ENCODE measurements at places on chromosomes 16 and 17.

DNA sequence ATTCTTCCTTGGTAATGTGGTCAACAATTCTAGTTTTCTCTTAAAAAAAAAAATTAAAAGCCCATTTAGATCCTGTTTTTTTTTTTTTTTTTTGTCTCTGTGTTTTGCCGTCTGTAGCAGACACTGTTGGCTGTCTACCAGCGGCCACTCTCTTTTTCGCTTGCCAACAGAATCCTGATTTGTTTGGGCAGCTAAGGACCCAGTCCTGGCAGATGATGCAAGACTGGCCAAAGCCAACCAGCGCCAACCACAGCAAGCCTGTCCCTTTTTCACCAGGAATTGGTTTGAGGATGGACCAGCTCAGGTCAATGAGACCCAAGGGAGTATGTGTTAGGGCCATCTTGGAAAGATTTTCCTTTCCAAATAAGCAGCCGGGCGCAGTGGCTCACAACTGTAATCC lies 28.2 kb downstream of the ST3GAL2 start:
- no peak for DNase-seq

- DNase-seq = no peak
Observed at GRCh38 chr17:37706446-37706845, 38.4 kb downstream of the HNF1B start.

DNA sequence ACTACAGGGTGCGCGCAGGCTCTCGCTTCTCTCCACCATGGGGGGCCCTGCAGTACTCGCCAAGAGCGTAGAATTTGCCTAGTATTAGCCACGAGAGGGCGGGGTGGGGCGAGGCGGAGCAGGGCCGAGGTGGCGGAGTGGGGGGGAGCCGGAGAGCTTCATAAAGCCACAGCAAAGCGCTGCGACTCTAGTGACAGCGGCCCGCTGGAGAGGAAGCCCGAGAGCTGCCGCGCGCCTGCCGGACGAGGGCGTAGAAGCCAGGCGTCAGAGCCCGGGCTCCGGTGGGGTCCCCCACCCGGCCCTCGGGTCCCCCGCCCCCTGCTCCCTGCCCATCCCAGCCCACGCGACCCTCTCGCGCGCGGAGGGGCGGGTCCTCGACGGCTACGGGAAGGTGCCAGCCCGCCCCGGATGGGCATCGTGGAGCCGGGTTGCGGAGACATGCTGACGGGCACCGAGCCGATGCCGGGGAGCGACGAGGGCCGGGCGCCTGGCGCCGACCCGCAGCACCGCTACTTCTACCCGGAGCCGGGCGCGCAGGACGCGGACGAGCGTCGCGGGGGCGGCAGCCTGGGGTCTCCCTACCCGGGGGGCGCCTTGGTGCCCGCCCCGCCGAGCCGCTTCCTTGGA lies at the start of gene TBX21:
TBX21 (plus strand) TSS at position 190 of the 627 bp plus-strand sequence; CDS start at position 409, 219 bp downstream.
- DNase-seq = peak; percentile 93

- DNase-seq = peak; percentile 71
Observed at GRCh38 chr17:10327640-10328039, 45.2 kb downstream of the MYH13 start.

DNA sequence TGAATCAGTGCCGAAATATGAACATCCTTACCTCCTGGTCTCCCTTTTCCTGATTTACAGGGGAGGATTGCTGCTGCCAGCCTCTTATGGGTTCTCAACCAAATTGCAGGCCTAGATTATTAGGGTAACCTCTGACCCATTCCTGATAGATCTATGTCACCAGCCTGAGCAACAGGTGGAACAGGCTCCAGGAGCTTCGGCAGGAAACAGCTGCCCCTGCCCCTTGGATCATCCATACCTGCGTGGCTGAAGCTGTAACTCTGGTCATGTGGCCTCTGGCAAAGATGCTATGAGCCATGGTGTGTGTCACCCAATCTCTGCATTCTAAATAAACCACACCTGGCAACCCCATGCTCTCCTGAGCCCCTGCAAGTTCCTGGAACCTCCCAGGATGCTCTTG lies 18.4 kb upstream of the RBBP6 start:
- DNase-seq = no peak

DNA sequence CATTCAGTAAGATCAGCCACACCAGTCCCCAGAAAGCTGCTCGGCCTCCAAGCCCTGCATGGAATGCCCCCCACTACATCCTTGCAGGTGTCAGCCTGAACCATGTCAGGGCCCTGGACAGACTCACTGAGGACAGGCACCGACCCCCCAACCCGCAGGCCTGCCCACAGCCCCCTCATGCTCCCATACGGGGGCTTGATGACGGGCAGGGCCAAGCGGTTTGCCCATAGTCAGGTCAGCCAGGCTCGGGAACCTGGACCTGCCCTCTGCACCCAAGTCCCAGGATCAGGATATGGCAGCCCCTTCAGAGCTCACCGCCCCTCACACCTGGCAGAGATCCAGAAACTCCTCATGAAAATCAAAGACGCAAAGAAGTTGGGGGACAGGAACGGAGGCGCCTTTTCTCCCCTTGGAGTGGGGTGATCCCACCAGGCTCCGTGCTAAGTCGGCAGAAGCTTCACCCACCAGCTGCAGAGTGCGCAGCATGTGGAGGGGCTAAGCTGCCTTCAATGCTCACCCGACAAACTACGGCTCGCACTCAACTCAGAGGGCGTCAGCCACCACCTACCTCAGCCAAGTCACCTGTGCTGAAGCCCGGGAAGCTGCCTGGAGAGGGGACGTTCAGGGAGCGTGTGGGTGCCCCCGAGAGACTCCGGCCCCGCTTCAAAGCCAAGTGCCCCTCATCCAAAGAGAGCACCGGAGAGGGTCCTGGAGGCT lies 26.5 kb downstream of the GNPTG start:
- DNase-seq = no peak

GRCh38 chr17:31595076-31595475 lies 203.6 kb downstream of the RAB11FIP4 start:
- no peak for DNase-seq

DNA sequence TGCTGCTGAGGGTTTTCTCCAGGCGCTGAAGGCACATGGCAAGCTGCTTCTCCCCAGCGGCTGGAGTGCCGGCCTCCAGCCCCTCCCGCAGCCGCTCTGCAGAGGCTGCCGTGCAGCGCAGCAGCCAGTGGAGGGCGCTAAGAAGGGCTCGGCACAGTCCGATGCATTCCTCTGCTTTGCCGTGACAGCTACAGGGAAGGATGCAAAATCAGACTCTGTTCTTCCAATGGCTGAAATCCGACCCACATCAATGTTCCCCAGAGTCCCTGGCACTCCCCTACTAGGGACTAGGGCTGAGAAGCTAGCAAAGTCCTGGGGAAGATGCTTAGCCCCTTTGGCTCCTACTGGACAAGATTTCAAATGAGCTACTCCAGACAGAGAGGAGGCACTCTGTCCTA lies 19.0 kb downstream of the MED24 start:
- no peak for DNase-seq

- no peak for DNase-seq
Observed at GRCh38 chr16:85042606-85043005, 15.0 kb downstream of the KIAA0513 start.

DNA sequence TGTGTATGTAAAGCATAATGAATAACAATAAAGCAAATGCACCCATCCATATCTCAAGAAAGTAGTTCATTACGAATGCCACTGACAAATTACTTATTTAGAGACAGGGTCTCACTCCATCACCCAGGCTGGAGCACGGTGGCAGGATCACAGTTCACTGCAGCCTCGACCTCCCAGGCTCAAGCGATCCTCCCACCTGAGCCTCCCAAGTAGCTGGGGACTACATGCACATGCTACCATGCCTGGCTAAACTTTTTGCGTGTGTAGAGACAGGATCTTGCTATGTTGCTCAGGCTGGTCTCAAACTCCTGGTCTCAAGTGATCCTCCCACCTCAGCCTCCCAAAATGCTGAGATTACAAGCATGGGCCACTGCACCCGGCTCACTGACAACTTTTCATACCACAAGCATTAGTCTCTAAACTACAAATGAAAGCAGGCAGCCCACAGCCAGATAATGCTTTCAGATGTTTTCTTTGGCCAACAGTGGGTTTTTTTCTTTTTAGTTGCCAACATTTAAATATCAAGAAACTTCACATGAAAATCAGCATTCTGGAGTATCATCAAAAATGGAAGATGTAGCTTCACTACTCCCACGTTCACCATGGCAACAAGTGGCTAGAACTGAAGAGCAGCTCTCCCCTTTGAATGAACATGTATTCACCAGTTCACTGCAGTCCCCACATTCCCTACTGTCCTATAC lies 7.7 kb downstream of the ARHGAP17 start:
- DNase-seq = no peak

DNA sequence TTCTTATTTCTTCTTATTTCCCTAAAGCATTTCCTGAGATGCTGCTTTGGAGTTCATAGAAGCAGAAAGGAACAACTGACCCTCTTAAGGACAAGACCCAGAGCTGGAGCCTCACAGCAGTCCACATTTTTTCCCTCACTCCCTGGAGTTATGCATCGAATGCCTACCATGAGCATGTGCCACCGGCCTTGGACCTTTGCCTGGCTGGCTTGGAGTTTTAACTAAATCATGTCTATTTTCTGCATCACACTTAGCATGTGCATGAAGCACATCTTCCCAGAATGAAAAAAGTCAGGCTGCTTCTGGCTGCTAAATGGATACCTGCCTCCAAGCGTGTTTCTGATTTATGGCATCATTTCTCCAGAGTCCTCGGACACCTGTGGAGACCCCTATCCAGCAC lies 104.5 kb downstream of the SPACA3 start:
- no peak for DNase-seq

- DNase-seq = no peak
Observed at GRCh38 chr17:43641416-43641815, 20.3 kb downstream of the MEOX1 start.

DNA sequence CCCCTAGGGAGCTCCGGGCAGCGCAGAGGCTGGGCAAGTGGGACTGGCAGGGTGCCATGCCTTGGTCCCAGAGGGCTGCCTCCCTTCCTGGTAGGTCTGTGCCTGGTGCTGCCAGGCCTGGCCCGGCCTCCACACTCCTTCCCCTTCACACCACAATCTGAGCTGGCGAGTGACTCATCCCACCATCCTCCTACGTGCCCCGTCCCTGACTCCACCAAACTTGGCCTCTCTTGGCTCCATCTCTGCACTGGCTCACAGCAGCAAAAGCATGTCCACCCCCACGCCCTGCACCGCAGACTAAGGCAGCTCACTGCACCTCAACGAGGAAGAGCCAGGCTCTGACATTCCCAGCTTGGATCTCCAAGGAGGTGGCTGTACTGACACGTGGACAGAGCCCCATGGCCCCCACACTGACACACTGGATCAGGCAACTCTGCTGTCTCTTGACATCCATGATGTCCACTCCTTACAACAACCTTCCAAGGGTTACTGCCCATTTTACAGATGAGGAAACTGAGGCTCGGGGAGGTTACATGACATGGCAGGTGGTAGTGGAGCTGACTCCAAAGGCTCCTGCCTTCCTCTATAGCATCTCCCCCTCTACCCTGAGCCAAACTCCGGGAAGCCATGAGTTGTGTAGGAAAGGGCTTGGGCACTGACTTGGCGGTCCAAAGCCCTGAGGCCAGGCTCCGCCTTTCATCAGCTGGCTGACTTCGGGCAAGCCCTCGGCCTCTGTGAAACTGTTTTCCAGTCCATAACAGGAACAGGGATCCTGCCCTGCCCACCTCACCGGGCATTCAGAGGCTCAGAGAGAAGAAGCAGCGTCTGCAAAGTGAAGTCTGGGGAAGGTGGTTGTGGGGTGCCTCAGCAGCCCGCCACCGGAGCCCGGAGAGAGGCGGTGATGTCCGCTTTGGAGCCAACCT lies 20.1 kb upstream of the KRT19 start:
- DNase-seq = no peak

Data from natural killer cell (primary cell).